ENCODE measurements at places on chromosomes 16 and 17.

DNA sequence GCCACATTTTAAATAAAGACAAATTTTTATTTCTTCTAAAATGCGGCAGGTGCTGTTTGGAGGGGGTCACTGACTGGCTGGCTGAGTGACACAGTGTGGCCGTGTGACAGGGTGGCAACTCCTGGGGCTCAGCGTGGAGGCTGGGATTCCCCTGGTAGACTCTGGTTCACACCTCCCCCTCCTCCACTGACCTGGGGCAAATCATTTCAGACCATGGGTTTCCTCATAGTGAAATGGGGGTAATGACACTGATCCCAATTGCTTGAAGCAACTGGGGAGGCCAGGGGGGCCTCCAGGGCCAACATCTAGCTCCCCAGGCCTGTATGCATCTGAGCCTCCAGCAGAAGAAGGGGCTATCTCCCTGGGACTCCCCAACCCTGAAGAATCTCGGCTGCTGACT lies 6.6 kb downstream of the HSD11B2 start:
- DNase-seq, result no peak

DNA sequence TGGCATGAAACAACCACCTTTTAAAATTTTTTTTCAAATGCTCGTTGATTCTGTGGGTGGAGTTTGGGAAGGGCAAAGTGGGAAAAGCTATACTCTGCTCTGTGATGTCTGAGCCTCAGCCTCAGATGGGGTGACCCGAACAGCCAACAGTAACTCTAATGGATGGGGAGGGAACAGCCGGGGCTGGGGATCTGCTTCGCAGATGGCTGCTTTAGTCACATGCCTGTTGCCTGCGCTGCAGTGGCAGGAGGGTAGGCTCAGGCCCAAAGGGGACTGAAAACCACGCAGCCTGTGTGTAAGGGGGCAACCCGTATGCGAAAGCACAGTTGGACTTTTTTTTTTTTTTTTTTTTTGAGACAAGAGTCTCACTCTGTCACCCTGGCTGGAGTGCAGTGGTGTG lies 14.9 kb upstream of the MAPK3 start:
- DNase-seq, result no peak

GRCh38 chr16:64990101-64990500 lies 131.8 kb downstream of the CDH11 start:
- no peak for DNase-seq

GRCh38 chr16:85347213-85347591 lies 234.9 kb upstream of the CIBAR2 start:
- peak; percentile 20 for DNase-seq

GRCh38 chr17:57997085-57997809 lies 9.2 kb upstream of the VEZF1 start:
- no peak for DNase-seq
